Stimulated activated CD8-positive, alpha-beta memory T cell treated with anti-CD3 and anti-CD28 coated beads, Interleukin-2, amount 100 ng/mL, for 1 hour (primary cell): ENCODE measurements at places on chromosomes 6 and 20.

DNA sequence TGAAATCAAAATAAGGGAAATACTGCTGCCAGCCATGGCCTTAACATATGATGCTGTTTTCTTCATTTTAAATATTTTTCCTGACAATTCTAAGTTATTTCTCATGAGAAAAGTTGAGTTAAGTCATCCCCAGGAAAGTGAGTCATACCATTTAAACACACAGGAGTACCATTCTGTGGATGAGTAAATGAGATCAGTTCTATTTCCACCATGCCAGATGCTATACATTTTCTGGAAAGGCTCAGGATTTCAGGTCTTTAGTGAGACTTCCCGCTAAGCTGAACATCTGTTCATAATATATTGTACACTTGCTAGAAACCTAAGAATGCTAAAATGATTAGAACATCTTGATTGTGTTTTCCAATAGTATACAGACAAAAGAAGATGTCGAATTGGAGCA is 256.2 kb upstream of the MANEA start:
- no peak for DNase-seq

- DNase-seq: no peak
Measured at GRCh38 chr6:30171677-30172471, 8.5 kb downstream of the TRIM15 start.

GRCh38 chr20:19783966-19784401 is 25.9 kb downstream of the RIN2 start:
- no peak for DNase-seq

DNA sequence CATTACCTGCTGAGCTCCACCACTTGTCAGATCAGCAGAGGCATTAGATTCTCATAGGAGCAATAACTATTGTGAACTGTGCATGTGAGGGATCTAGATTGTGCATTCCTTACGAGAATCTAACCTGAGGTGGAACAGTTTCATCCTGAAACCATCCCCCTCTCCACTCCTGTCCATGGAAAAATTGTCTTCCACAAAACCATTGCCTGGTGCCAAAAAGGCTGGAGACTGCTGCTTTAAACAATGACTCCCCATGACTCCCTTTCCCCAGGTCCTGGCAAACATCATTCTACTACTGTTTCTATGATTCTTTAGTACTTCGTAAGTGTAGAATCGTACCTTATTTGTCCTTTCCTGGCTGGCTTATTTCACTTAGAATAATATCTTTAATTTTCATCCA is 9.7 kb upstream of the DYNLRB1 start:
- DNase-seq: no peak

DNA sequence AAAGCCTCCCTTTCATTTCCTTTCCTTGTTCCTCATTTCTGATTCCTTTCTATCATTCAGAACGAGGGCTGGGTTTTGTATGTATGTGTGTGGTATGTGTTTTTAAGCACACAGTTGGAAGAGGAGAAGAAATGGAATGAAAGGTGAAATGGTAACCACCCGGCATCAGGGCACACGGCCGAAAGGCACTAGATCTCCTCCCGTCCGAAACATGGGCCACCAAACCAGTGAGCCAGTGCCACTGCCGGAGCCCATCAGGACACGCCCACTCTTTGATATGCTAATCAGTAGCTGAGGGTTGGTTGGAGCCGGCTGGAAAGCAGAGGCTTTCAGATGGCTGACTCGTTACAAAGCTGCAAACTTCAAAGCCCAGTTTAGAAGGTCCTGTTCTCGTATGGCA is 228.6 kb upstream of the JARID2 start:
- no peak for DNase-seq

DNA sequence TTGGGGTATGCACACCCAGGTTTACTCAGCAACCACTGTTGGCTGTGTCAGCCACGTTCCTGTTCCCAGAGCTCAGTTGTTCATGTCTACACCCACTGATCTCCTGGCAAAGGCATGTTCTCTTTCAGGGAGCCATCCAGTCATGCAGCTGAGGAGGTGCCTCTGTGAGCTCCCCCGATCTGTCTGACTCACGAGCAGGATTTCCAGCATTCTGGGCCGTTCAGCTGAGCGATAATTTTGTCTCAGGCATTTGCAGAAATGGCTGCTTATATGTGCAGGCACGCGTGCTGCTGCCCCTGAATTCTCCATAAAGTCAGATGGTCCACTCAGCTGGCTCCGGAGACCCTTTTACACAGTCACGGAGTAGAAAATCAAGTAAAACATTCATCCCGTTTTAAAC is 78.4 kb upstream of the IYD start:
- DNase-seq: no peak

DNA sequence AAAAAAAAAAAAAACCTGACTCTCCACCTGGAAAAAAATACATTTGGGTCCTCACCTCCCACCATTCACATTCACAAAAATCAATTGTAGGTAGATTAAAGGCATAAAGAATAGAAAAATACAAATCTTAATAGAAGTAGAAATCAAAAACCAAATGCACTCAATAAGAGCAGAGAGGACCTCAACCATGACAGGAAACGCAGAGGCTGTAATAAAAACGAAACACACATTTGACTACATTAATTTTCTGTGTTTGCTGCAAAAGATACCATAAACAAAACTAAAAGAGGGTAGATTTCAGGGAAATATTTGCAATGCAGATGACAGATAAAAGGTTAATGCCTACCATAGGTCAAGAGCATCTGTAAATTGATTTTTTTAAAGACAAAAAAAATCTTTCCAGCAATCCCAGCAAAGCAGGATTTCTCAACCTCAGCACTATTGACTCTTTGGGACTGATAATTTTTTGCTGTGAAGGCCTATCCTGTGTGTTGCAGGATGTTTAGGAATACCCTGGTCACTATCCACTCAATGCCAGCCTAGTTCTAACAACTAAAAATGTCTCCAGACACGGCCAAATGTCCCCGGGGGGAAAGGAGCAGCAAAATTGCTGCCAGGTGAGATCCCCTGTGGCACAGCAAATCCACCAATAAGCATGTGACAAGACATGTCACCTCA is 9.1 kb downstream of the ETV7 start:
- DNase-seq: no peak

DNA sequence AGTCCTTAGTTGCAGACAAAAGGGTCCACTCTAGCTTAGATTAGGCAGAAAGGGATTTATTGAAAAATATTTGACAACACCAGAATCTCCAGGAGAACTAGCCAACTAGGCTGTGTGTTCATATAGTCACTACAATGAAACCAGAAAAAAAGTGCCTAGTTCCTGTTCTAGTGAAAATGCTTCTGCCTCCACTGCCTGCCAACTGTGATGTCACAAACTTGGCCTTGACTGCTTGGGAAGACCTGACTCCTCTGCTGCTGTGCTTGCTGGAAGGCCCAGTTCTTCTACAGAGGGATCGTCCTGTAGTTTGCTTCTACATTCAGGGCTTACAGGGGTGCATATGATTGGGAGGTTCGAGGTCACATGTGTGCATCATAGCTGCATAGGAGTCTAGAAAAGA is 40.3 kb upstream of the XRN2 start:
- DNase-seq: no peak

- no peak for DNase-seq
Measured at GRCh38 chr6:105005451-105005850, 48.5 kb downstream of the LIN28B start.

- DNase-seq: no peak
Measured at GRCh38 chr20:8363970-8364733, 232.1 kb downstream of the PLCB1 start.

DNA sequence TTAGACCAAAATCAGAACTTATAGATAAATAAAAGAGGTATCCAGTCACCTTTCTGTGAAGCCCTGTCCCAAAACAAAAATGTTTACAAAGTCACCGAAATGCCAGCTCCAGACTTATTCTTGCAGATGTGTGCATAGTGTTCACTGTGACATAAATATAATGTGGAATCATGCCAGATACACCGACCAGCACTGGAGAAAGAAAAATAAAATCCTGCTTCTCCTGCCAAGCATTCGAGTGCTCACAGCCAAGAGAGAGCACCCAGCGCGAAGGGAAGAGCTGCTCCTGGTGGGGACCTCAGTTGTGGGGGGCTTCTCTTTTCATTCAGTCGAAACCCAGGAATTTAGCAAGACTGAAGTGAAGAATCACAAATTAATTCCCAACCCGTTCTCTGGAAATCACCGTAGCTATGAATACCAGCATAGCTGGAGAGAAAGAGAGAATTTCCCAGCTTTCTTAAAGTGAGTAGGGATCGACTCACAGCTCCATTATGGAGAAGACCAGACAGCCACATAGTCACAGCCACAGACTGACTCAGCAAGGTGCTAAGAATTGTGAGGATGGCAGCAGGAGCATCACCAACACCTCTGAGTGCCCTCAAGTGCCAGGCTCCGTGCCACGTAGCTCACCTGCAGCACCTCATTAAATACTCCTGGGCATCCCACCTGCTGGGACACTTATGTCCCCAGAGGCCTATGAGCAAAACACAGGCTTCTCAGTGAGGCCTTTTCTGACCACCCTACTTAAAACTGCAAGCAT is 33.2 kb downstream of the BFSP1 start:
- DNase-seq: no peak
